Renal cortex interstitium (tissue), 15 donors: ENCODE measurements at places on chromosomes 5 and 9. TPM values are rescaled to one million over a fixed set of nuclear protein-coding genes. Genes with fewer than 3 reads are reported as not detected.

DNA sequence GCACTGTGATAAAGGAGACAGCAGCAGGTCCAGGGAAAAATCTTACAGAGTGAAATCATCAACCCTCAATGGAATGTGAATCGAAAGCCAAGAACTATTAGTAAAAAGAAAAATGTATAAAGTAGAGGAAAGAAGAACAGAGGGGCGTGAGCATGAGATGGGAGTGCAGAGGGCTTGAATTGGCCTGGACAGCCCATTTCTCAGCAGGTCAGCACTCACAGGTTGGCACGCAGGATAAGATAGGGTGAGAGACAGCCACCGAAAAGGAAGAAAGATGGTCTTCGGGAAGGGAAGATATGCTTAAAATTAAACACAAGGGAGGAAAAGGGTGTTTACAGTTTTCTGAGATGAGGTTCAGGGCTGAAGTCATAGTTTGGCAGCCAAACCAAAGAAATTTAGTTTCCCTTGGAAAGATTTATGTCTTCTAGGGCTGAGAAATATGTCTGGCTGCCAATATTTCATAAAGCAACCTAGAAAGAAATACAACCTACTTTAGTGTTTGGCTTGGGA is 524.7 kb downstream of the SPATA31D1 start:
- DNase-seq = no peak

GRCh38 chr5:160348080-160348479 is 22.3 kb downstream of the C1QTNF2 start:
- DNase-seq = no peak

GRCh38 chr5:60209146-60209840 is 315.8 kb upstream of the PDE4D start:
- no peak for DNase-seq

DNA sequence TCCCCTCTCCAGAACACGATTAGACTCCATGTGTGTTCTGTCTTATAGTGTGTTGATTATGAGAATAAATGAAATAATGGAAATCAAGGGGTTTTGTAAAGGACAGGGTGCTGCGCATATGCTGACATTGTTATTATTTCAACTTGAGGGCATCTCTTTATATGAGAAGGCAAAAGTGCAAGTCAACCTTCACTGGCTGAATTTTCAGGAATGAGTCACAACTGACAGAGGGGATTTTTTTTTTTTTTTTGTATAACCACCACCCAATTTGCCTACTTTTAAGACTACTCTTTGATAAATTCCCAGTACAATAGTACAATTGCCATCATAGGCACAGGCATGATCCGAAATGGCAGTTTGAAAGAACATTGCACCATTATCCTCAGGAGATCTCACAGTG is 419.2 kb upstream of the NMUR2 start:
- DNase-seq = no peak

- no peak for DNase-seq
Observed at GRCh38 chr9:111197256-111197655, 132.8 kb downstream of the OR2K2 start.

NR5A1 gene
- polyA plus RNA-seq = 0.11 TPM
